ENCODE measurements at places on chromosomes 11 and 22. TPM values are rescaled to one million over a fixed set of nuclear protein-coding genes. Genes with fewer than 3 reads are reported as not detected.

- DNase-seq, result peak; percentile 51
Observed at GRCh38 chr22:19291218-19291579, 320 bp downstream of the CLTCL1 start.

BIRC3 gene
- not detected for total RNA-seq

DNA sequence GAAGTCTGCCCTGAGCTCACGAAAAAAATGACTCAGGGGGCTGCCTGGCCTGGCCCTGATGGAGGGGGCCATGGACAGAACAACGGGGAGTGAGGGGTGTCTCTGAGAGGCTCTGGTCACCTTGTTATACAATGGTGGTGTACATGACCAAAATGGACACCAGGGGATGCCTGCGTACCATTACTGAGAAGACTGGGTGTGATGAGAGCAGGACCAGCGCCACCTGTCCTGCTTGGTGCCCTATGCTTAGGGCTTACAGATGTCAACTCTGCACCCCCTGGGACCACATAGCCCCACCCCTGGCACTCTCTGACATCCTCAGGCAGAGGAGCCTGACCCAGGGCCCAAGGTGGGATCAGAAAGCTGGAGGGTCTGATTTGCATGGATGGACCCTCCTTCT is 104.8 kb downstream of the ZNF280B start:
- DNase-seq, result no peak

DNA sequence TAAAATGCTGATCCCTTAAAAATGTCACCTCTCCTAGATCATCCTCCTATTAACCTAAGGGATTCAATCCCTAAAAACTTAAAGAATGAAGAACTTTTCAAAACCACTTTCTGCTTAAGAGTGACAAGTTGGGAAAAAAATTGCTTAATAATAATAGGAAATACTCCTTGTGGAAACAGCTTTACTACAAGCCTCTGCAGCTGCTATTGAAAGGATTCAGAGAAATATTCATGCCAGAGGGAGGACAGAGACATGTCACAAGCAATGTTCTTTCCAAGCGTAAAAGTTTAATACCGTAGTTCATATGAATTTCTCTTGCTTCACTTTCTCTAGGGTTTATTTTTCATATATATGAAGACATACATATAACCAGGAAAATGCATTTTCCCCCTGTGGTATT is 98.2 kb downstream of the ARHGAP20 start:
- no peak for DNase-seq

- DNase-seq, result no peak
Observed at GRCh38 chr11:74055938-74056337, 47.1 kb upstream of the UCP3 start.

DNA sequence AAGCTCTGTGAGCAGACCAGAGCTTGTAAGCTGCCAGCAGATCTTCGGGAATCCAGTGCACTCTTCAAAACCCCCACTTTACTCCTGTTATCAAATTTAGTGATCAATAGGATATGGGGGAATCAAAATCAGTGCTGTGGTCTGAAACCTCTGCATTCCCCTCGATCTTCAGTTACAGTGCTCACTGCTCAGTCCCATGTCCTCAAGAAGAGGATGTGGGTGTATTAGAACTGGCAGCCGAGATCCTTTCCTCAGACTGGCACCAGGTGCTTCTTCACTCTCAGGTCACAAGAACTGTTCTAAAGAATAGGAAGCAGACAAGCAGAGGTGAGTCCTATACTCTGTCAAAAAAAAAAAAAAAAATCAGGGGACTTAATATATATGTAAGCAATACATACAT is 15.3 kb upstream of the MAML2 start:
- no peak for DNase-seq

TBC1D10A gene
- 5.0 TPM for total RNA-seq

CD3G gene
- total RNA-seq, result 0.39 TPM

GRCh38 chr11:66189031-66189745 is 79.3 kb upstream of the RAB1B start:
- no peak for DNase-seq

FAM181B gene
- total RNA-seq, result 0.47 TPM

DNA sequence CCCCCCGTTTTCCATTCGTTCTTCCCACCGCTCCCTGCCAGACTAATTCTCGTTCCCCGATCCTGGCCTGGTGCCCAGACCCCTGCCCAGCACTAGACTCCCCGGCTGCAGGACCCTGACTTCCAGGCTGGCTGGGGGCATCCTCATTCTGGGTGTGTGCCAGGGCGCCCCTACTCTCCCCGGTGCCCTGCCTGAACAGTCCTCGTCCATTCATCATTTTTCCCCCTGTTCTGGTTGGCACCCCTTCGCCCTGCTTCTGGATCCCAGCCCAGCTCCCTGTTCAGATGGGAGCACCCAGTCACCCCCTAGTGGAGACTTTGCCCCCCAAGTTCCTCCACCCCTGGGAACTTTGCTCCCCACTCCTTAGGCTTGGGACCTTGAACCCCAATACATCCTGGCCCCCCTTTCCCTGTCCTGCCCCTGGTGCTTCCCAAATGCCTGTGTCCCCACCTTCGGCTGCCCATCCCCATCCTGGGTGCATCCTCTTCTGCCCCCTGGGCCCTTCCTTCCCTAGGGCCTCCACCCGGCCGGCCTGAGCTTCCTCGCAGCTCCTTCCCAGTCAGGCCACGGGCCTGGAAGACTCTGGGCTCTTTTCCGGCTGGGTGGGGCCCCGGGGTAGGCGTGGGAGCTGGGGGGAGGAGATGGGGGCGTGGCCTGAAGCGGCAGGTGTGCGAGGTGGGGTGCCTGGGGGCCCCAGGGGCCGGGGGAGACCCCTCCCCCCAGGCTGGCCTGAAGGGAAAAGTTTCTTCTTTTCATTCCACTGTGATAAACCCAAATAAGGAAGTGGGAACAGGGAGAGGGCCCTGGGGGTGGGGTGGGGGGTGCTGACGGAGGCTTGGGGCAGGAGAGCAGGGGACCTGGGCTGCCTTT is 908 bp downstream of the PLCB3 start:
- DNase-seq, result no peak

GRCh38 chr22:48705159-48705916 is 1122.3 kb downstream of the BRD1 start:
- no peak for DNase-seq

- no peak for DNase-seq
Observed at GRCh38 chr11:61403658-61404057, 11.3 kb downstream of the TMEM216 start.

DNA sequence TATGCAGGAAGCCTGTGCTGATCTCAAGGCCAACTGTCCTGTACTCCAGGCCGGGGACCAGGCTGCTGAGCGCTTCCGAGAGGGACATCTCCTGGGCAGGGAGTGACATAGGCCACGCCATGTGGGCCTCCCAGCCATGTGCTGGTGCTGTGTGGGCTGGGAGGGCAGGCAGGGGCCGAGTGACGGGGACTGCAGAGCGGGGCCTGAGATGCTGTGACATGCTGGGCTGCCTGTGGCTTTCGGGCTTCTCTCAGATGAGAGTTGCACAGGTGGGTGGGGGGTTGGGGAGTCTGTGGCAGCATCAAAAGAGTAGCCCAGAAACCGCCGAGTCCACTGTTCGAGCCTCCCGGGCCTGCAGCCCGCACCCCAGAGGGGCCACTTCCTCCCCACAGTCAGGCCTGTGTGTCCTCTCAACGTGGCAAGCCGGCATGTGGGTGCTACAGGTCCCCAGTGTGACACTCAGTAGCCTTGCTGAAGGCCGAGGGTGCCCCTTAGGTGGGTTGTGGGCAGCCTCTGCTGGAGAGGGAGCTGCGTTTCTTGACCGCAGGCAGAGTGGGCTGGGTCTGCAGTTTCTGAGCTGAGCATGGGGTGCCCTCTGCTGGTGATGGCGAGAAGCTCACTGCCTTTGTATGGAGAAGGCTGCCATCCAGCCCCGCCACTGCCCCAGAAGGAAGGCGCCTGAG is 101.2 kb downstream of the BCR start:
- DNase-seq, result peak; percentile 93

DPP3 gene
- 72.0 TPM for total RNA-seq

DNA sequence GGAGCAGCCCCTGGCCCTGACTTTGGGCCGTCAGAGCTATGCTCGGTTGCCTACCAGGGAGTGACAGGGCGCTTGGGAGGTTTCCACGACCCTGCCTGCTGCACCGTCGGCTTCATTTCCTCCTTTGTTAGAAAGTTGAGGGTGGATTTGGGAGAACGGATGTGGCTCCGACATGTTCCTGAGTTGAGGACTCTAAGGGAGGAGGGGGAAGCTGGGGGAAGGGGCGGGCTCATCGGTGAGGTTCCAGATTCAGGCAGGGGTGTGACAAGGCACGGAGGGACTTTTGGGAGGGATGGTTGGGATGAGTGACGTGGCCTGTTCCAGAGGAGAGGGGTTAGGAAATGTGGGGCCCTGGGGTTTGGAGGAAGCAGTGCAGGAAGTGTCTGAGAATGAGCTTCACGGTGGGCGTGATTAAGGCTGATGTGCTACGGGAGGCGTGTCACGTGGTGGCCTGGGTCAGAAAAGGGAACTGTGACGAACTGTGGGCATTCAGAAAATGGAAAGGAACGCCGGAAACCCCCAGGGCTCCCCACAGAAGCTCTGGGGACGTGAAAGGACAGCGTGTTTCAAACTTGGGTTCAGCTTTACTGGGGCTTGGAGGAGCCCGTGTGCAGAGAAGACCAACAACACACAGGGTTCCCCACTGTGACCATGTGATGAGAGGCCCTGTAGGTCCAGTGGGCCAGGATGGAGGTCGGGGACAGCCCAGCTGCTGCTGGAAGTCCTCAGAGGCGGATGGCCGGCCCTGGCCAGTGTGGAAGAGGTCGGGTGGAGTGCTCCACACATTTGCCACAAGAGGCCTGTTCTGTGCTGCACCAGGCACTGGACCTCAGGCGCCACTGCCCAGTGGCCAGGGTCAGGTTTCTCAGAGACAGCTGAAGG is 2.8 kb downstream of the PARVB start:
- DNase-seq, result no peak

DNA sequence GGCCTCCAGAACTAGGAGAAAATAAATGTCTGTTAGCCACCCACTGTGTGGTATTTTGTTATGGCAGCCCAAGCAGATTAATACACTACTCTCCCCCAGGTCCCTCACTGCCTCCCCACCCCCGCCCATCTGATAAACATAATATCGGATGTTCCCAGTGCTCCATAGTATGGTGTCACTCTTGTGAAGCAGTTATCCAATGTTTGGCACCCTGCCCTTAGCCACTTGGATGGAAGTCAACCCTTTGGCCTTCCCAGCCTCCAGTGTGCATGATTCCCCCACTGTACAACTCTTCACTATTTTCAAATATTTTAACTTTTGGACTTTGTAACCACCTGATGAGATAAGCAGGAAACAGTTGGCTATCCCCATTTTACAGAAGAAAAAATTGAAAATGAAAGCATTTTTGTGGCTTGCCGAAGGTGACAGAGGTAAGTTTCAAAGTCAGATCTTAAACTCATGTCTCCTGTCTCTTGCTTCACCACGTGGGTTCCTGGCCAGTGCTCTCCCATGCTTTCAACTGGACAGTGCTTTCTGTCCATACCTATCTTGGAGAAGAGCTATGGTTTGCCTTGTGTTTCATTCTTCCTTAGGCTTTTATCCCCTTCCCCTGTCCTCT is 53.2 kb downstream of the ALX4 start:
- DNase-seq, result no peak

- no peak for DNase-seq
Observed at GRCh38 chr11:16920559-16920958, 93.7 kb downstream of the PLEKHA7 start.

DNA sequence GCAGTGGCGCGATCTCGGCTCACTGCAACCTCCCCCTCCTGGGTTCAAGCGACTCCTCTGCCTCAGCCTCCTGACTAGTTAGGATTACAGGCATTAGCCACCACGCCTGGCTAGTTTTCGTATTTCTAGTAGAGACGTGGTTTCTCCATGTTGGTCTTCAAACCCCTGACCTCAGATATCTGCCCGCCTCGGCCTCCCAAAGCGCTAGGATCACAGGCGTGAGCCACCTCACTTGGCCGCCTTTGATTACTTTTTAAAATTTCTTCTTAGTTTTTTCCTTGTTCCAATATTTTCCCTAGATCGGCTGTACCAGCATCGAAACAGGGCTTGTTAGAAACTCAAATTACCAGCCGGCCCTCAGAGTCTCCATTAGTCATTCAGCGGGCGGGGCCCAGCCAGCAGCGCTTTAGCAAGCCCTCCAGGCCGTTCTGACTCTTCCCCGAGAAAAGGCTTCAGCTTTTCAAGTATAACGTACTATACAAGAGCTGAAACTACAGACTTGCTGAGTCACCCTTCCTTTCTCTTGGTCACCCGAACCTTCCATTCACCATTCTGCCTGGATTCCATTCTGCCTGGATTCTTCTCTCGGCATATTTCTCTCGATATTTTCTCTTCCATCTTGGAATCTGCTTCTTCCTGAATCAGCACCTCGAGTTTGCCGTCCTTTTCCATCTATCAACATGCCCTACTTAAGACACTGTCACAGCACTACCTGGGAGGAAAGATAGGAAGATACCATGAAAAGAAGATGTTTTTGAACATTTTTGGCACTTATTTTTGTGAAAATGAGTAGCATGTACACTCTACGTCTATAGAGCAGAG is 6.7 kb upstream of the CAPRIN1 start:
- DNase-seq, result peak; percentile 43

- peak; percentile 67 for DNase-seq
Observed at GRCh38 chr11:131246663-131247062, 123.8 kb upstream of the NTM start.

GRCh38 chr11:75595429-75595828 is 33.4 kb downstream of the SERPINH1 start:
- no peak for DNase-seq

GRCh38 chr11:15276621-15277020 is 161.9 kb downstream of the INSC start:
- no peak for DNase-seq

GDPD4 gene
- total RNA-seq, result not detected

PEX16 gene
- 51.8 TPM for total RNA-seq

DNA sequence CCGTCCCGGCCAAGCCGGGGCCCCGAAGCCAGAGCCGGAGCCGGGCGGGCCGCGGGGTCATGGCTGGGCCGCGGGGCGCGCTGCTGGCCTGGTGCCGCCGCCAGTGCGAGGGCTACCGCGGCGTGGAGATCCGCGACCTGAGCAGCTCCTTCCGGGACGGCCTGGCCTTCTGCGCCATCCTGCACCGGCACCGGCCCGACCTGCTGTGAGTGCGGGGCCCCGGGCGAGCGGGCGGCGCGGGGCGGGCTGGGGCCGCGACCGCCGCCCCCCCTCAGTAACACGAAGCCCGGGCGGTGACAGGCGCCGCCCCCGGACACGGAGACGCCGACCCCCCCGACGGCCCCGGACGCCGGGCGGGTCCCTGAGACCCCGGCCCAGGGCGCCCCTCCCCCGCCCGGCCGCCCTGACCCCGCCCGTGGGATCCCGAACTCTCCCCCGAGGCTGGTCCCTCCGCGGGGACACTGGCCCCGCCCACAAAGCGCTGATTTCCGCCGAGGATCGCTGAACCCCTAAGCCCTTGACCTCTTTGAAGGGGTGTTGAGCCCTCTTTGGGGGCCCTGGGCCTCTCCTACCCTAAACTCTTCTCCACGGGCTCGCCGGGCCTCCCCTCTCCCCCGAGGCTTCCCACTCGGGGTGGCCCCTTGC is 389 bp downstream of the MICALL1 start:
- DNase-seq, result peak; percentile 53

OR56A1 gene
- total RNA-seq, result 0.15 TPM

- DNase-seq, result no peak
Observed at GRCh38 chr11:88420165-88420791, 82.7 kb upstream of the CTSC start.
